GM23338 (cell line): ENCODE measurements at places on chromosomes 2 and 18. TPM values are rescaled to one million over a fixed set of nuclear protein-coding genes. Genes with fewer than 3 reads are reported as not detected.

- no peaks in the 10 kb centered on the region for H3K36me3 ChIP-seq
- no peak for DNase-seq
- H3K4me1 ChIP-seq, result no peaks in the 10 kb centered on the region
Measured at GRCh38 chr2:1459727-1460126, 46.5 kb downstream of the TPO start.

KCNJ3 gene
- polyA plus RNA-seq, result 0.05 and 0.19 TPM in 2 replicates

DNA sequence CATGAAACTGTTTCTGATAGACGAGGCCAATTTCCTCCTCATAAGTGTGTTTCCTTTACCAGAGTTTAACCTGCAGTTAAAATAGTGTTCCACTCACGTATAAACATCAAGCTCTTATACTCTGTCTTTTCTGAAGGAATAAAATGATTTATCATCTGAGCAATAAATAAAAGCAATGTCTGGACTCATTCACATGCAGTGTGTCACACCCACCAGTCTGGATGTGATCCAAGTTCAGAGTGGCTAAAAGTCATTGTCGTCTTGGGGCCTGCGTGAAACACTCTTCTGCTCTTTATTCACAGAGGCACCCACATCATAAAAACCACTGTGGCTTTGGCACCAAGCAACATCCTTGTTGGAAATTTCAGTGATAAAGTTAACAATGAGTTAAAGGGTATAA lies 19.5 kb upstream of the SLC9A4 start:
- no peak overlapping the region for H3K27ac ChIP-seq
- no peak for DNase-seq
- no peaks in the 10 kb centered on the region for H3K36me3 ChIP-seq
- no peak overlapping the region for H3K4me3 ChIP-seq
- H3K27me3 ChIP-seq, result no peaks in the 10 kb centered on the region

GALR1 gene
- polyA plus RNA-seq, result 0.19 and 0.32 TPM in 2 replicates

GRCh38 chr18:36734596-36734995 lies 94.2 kb downstream of the TPGS2 start:
- no peaks in the 10 kb centered on the region for H3K27me3 ChIP-seq

SMC6 gene
- 45.5 and 59.8 TPM in 2 replicates for polyA plus RNA-seq

DNA sequence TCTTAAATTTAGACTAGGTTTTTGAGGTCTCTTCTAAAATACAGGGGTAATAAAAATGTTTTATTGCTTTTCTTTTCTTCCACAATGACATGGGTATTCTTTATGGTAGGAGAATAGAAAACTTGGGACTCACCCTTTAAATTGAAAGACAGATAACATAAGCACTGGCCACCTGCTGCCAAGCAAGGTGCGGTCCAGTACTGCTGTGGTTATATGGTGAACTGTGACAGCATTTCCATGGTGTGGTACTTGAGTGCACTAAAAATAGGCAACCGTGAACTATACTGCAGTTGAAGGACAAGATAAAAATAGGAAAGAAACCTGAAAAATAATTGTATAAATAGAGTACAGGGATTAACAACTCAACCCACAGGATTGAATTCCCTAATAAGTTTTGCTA lies 54.4 kb upstream of the GRB14 start:
- no peak overlapping the region for H3K4me3 ChIP-seq
- H3K27me3 ChIP-seq, result no peaks in the 10 kb centered on the region
- H3K36me3 ChIP-seq, result no peaks in the 10 kb centered on the region
- H3K4me1 ChIP-seq, result no peaks in the 10 kb centered on the region
- DNase-seq, result no peak

DNA sequence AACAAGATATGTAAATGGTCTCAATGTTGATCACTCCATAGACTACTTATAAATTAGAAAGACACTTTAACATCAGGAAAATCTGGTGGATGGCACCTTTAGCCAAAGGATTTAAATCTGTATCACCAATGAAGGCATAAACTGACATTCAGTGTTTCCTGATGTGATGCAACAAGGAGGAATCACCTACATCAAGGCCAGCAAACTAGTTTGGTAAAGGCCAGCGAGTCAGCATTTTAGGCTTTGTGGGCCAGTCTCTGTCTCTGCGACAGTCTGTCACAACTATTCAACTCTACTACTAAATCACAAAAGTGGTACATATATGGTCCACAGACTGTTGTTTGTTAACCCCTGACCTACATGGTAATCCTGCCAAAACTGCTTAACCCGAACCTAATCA lies 33.3 kb downstream of the C2orf76 start:
- no peaks in the 10 kb centered on the region for H3K27me3 ChIP-seq
- DNase-seq, result no peak
- H3K4me1 ChIP-seq, result no peaks in the 10 kb centered on the region
- no peak overlapping the region for H3K4me3 ChIP-seq

RPRM gene
- 5.9 and 7.4 TPM in 2 replicates for polyA plus RNA-seq

DNA sequence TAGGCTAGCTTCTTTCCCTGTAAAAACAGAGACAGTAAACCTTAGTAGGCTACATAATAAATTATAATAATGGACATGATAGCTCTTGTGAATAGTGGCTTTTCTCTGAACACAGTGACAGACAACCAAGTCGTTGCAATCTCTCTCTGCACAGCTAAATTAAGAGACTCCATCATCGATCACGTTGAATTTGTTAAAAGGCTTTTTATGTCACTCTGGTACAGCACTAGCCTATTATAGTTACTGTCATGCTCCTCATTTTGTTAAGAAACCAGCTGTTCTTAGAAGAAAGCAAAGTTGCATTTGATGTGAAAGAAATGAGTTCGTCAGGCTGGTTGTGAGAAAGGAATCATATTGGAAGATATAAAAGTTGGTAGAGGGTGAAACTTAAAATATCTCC lies 50.3 kb upstream of the ARHGAP28 start:
- DNase-seq, result no peak
- H3K36me3 ChIP-seq, result no peaks in the 10 kb centered on the region
- no peaks in the 10 kb centered on the region for H3K27me3 ChIP-seq
- H3K4me3 ChIP-seq, result no peak overlapping the region
- no peak overlapping the region for H3K27ac ChIP-seq

DNA sequence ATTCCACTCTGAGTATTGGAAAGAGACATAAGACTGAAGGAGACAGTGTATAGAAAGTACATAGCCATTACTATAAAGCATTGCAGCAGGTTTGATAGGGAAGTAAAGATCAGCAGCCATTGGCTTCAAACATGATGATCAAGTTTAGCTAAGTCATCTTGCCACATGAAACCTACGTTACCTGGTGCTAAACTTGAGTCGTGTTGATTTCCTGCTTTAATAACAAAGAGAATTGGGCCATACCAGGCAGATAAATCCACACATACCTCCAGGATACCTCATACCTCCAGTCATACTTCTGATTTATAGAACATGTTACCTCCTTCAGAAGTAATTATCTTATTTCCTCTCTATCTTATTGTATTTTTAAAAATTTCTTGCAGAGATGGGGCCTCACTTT lies 10.3 kb upstream of the KYNU start:
- H3K4me1 ChIP-seq, result no peaks in the 10 kb centered on the region
- no peaks in the 10 kb centered on the region for H3K27me3 ChIP-seq
- no peak overlapping the region for H3K27ac ChIP-seq
- DNase-seq, result no peak

FAP gene
- 0.42 TPM in 1 of 2 replicates, not detected in the other for polyA plus RNA-seq

DNA sequence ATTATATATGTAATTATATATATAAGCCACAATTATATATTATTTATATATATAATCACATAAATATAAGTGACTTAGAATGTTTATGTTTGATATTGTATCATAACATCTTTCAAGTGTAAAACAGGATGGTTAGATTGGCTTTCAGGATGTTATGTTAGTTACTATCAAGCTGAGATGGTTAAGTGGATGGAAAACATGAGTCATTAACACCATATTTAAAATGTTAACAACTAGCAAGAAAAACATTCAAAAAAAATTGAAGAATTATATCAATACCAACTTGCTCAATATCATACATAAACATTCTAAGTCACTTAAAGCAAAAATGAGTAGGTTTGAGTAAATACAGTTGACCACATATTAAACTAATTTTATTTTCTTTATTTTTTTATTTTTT lies 21.8 kb upstream of the RAB27B start:
- H3K36me3 ChIP-seq, result no peaks in the 10 kb centered on the region
- H3K4me3 ChIP-seq, result no peak overlapping the region
- peaks cover 2% of the 10 kb centered on the region; the same call in 1 of the 2 replicates for H3K4me1 ChIP-seq

DNA sequence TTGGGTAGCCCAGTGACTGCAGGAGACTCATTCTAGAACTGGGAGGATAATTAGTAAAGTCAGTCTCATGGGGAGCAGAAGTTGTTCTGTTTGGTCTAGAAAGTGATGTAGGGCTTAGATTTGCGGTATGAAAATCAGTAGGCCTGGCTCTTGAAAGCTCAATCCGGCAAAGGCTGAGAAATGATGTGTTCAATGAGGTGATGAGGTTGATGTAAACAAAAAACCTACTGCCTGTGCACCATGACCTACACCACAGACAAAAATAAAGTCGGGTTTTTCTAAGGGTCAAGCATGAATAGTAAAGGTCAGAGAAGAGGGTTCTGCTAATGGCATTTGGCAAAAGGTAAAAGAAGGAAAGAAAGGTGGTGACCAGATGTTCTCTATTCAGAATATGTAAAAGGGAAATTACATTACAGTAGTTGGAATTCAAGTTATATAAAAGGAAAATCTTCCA lies 80.8 kb upstream of the COL5A2 start:
- H3K27me3 ChIP-seq, result no peaks in the 10 kb centered on the region
- peak overlapping the region; percentile 36 for H3K27ac ChIP-seq
- peaks cover 15% of the 10 kb centered on the region for H3K4me1 ChIP-seq
- H3K4me3 ChIP-seq, result no peak overlapping the region
- no peaks in the 10 kb centered on the region for H3K36me3 ChIP-seq

DNA sequence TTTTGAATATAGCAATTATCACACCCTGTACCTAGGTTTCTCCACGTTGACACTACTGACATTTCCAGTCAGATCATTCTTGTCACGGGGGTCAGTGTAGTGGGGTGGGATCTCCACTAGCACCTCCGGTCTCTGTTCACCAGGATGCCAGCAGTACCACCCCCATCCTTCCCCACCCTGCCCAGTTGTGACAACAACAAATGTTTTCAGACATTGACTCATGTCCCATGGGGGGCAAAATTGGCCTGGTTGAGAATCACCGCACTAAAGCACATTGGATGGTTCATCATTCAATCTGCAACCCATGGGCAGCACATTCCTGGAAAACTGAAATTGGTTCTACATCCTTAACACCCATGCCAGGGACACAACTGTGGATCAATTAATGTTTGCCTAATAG lies 32.3 kb downstream of the FEZ2 start:
- no peak for DNase-seq
- no peaks in the 10 kb centered on the region for H3K27me3 ChIP-seq
- H3K4me3 ChIP-seq, result no peak overlapping the region
- H3K27ac ChIP-seq, result no peak overlapping the region

- no peaks in the 10 kb centered on the region for H3K27me3 ChIP-seq
- no peaks in the 10 kb centered on the region for H3K36me3 ChIP-seq
- no peak overlapping the region for H3K4me3 ChIP-seq
- H3K27ac ChIP-seq, result no peak overlapping the region
- DNase-seq, result no peak
Measured at GRCh38 chr2:12170121-12170520, 423.7 kb downstream of the LPIN1 start.

- H3K4me1 ChIP-seq, result no peaks in the 10 kb centered on the region
- H3K27ac ChIP-seq, result no peak overlapping the region
- peak; percentile 57 for DNase-seq
- no peaks in the 10 kb centered on the region for H3K36me3 ChIP-seq
Measured at GRCh38 chr2:169727065-169727464, 6.6 kb upstream of the KLHL23 start.

GRCh38 chr2:18455236-18455862 lies 105.1 kb downstream of the RDH14 start:
- peak overlapping the region; percentile 57 for H3K27ac ChIP-seq
- H3K36me3 ChIP-seq, result no peaks in the 10 kb centered on the region
- H3K4me3 ChIP-seq, result no peak overlapping the region
- H3K27me3 ChIP-seq, result no peaks in the 10 kb centered on the region
- peak; percentile 50 for DNase-seq
- peaks cover 11% of the 10 kb centered on the region for H3K4me1 ChIP-seq

DNA sequence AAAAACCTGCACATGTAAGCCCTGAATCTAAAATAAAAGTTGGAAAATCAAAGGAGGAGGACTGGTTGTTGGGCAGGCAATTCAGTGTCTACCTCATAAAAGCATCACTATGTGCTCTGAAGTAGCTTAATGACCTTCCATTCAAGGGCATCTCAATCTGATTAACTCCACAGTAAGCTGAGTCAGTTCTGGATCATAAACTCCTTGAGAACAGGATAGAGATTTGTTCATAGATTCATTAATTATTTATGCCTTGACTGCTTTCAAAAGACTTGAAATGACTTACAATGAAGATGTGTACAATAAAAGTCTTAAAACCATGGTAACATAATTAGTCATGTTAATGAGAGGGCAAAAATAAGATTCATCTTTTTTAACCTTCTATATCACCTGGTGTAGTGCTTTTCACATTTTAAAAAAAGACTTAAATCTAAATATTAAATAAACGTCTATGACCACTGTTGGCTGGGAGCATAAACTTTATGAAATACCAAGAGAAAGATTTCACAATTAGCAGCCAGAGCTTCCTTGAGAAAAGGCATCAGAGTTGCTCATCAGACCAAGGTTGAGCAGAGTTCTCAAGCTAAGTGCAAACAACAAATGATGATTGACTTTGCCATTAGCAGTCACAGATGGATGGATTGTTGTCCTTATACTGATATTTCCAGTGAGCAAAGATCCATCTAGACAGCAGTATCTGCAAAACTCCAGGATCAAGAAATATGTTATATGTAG lies 237.3 kb upstream of the THUMPD2 start:
- H3K27me3 ChIP-seq, result no peaks in the 10 kb centered on the region
- DNase-seq, result no peak
- no peaks in the 10 kb centered on the region for H3K4me1 ChIP-seq

DNA sequence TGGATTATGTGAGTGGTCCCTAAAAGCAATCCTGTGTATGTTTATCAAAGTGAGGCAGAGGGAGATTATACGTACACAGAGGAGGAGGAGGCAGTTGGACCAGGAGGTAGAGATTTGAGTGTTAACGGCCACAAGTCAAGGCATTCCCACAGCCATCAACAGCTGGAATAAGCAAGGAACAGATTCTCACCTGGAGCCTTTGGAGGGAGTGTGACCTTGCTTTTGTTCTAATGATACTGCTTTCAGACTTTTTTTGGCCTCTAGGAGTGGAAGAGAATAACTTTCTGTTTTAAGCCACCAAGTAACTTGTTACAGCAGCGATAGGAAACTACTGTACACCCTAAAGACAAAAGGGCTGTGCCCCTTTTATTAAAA lies 18.1 kb downstream of the LCLAT1 start:
- no peak overlapping the region for H3K4me3 ChIP-seq
- no peaks in the 10 kb centered on the region for H3K36me3 ChIP-seq
- peak; percentile 35 for DNase-seq
- peak overlapping the region; percentile 37; the same call in 1 of the 2 replicates for H3K27ac ChIP-seq

RND3 gene
- polyA plus RNA-seq, result 42.3 and 48.2 TPM in 2 replicates

COX5B gene
- 666 and 733 TPM in 2 replicates for polyA plus RNA-seq
